ENCODE measurements at places on chromosomes 1 and 21.

DNA sequence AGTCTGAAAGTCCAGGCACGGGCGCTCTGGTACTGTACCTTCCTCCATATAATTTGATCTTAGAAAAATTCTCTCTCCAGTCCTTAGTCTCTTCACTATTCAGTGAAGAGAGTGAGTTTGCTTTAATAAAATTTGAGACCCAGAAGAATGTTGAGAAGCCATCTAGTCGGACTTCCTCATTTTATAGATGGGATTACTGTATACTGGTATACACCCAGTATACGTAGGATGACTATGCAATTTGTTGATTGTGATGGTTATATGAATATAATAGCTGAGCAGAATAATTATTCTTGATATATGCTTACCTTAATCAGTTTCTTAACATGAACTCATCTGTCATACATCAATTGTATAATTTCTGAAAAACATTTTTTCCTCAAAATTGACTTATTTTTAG is 328.0 kb upstream of the B3GALT2 start:
- DNase-seq: no peak

DNA sequence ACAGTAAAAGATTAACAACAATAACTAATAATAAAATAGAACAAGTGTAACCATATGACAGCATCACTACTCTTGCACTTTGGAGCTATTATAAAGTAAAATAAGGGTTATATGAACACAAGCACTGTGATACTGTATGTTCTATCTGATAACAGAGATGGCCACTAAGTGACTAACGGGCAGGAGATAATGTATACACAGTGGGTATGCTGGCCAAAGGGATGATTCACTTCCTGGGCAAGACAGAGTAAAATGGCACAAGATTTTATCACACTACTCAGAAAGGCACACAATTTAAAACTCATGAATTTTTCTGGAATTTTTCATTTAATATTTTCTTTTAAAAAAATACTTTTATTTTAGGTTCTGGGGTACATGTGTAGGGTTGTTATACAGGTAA is 12.3 kb downstream of the SLC9C2 start:
- DNase-seq: peak; percentile 3

DNA sequence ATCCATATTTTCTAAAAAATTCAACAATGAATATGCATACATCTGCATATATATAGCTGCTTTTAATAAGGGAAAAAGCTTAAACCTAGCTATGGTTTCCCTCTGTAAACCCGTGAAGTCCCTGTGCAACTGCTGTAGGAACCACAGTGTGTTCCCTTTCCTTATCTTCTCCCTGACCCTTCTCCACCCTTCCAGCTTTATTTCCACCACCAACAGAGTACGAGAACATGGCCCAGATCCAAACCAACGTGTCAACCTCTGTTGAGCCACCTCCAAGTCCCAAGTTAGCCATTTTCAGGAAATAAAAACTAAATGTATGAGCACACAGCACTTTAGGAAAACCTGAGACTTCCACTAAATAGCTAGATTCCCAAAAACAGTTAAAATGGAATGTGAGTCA is 20.3 kb downstream of the SUSD4 start:
- no peak for DNase-seq

- DNase-seq: no peak
Observed at GRCh38 chr1:197171531-197171930, 25.1 kb upstream of the ASPM start.

- DNase-seq: no peak
Observed at GRCh38 chr1:38657207-38657840, 202.2 kb downstream of the RRAGC start.

- no peak for DNase-seq
Observed at GRCh38 chr1:242827538-242827937, 303.0 kb upstream of the PLD5 start.

DNA sequence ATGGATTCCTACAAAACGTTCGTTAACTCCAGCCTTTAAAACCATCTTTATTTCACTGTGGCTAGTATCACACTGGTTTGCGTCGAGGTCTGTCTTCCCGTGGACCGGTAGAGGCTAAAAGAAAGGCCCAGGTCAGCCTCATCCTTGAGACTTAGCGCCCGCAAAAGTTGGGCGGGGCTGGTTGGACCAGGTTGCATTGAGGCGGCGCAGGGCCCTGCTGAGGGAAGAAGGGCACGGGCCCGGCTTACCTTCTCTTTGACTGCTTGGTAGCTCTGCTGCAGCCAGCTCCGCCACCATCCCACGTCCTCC is 455 bp downstream of the BSDC1 start:
- DNase-seq: peak; percentile 14

GRCh38 chr1:159864262-159864661 is 1.8 kb upstream of the VSIG8 start:
- no peak for DNase-seq

GRCh38 chr1:225840223-225840610 is 30.3 kb downstream of the EPHX1 start:
- no peak for DNase-seq

DNA sequence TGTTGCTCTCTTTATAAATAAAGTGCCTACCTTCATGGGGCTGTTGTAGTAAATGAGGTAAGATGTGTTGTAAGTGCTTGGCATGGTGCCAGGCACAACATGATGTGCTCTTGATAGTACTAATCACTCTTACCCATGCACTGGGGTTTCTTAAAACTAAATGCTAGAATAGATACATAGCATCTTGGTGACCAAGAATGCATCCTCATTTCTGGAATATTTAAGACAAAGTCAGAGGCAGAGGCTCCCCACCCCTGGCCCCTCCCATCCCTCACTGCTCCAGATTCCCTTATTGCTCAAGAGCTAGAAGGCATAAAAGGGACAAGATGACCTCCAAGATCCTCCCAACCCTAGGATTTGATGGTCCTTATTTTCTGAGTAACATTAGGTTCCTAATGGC is 61.3 kb downstream of the GLUL start:
- DNase-seq: peak; percentile 70

- DNase-seq: no peak
Observed at GRCh38 chr1:200217703-200218102, 190.2 kb downstream of the NR5A2 start.

DNA sequence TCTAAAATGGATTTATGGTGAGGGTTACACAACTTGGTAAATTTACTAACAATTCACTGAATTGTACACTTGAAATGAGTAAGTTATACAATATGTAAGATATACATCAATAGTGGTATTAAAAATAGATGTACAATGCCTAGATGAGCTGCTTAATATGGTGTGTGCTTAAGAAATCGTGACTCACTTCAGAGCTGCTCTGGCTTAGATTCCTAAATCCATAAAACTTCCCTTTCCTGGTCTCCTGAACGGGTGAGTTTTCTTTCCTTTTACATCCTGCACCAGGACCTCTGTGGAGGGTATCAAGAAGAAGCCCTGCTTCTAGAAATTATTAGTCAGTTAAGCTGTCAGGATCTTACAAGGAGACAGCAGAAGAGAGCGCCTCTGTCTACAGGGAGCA is 30.4 kb downstream of the H3-3A start:
- DNase-seq: peak; percentile 26

DNA sequence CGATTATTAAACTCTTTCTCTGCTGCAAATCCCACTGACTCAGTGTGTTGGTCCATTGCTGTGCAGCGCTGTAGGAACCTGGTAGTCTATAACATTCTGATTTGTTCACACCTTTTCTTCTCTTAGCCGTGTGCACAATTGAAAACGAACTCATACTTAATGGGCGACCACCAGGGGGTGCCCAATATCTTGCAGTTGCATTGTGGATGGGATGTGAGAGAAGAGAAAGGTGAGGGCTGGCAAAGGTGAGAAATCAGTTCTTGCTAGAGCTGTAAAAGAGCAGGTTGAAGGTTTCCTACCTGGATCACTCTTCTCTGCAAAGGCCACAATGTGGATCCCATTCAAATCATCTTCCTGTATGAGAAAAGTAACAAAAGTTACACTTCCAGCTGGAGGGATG is 51.0 kb downstream of the CASQ2 start:
- peak; percentile 10 for DNase-seq

GRCh38 chr1:108717774-108718316 is 5.1 kb downstream of the FNDC7 start:
- DNase-seq: no peak

DNA sequence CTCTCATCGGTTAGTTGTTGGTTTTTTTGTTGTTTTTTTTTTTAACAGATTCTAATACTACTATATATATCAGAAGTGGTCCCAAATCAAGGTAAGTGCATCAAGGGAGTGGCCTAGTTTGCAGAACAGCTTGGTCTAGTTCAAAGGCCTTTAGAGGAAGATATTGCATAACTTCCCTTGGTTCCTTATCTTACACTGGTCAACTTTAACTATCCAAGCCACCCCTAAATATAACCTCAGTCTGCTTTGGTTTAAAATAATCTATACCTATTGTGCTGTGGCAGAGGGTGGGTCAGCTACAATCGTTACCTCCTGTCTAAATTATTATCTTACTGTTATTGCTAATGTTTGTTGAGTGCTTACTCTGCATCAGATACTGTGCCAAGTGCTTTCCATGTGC is 6.9 kb downstream of the S100A12 start:
- no peak for DNase-seq

DNA sequence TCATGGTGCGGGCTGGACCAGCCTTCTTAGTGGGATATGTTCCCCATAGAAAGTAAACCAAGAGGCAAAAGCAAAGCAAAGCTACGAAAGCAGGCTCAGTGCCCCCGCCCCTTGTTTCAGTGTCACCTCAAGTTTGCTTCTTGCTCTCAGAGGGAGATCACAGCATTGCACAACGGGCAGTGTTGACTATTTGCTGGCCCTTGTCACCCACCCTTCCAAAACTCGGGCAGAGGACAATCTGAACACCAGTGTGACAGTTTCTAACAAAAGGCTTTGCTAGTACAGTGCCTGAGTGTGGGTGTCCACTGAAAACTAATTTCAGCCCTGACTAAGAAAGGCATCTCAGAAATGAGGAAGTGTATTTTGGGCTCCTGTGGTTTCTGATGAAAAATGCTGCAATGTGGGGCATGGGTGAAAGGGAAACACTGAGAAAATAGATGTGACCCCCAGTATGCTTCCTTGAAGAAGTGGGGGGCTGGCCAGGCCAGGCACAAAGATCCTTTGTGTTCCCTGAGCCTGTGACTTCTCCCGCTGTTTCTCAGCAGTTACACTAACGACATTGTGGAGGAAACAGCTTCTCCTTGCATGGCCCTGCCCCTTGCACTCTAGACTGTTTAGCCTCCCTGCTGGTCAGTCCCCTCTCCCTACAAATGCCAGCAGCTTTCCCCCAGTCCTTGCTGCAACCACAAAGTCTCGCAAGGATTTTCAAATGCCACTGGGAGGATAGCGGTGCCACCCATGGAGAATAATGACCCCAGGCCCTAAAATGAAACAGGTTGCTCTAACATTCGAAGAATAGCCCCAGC is 33.3 kb upstream of the KCNE1 start:
- DNase-seq: peak; percentile 60

DNA sequence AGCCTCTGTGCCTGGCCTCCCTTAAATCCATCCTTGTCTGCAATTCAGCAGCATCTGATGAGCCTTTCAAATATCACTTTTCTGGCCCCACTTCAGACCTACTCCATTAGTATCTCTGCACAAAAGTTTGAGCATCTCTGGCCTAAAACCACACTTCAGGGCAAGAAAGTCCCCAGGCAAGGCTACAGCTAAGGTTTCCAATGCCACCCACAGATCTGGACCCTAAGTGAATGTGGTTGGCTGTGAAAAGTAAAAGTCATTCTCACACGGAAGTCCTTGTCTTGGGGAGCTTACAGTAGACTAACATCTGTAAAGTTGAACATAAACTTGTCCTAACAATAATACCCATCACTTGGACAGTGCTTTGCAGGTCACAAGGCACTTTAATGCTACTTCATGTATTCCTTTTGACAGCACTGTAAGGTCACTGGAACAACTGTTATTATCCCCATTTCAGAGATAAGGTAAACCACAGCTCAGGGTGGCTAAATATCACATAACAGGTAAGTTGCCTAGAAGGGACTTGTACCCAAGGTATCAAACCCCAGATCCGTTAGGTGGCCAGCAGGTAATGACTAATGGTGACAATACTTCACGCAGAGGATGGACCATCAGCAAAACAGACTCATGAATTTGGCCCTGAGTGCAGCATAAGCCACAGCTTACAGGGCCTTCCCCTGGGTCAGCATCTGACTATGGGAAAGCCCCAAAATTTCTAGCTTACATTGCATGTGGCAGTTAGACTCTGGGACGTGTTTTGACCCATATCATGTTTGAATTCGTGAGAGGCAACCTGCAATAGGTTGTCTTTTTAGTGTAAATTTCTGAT is 356.0 kb downstream of the HHAT start:
- DNase-seq: no peak

GRCh38 chr21:38145104-38145503 is 111.7 kb upstream of the KCNJ15 start:
- no peak for DNase-seq

GRCh38 chr1:58283388-58284224 is 262.9 kb downstream of the OMA1 start:
- DNase-seq: peak; percentile 2

- DNase-seq: no peak
Observed at GRCh38 chr1:226082587-226082917, 20.0 kb downstream of the H3-3A start.

DNA sequence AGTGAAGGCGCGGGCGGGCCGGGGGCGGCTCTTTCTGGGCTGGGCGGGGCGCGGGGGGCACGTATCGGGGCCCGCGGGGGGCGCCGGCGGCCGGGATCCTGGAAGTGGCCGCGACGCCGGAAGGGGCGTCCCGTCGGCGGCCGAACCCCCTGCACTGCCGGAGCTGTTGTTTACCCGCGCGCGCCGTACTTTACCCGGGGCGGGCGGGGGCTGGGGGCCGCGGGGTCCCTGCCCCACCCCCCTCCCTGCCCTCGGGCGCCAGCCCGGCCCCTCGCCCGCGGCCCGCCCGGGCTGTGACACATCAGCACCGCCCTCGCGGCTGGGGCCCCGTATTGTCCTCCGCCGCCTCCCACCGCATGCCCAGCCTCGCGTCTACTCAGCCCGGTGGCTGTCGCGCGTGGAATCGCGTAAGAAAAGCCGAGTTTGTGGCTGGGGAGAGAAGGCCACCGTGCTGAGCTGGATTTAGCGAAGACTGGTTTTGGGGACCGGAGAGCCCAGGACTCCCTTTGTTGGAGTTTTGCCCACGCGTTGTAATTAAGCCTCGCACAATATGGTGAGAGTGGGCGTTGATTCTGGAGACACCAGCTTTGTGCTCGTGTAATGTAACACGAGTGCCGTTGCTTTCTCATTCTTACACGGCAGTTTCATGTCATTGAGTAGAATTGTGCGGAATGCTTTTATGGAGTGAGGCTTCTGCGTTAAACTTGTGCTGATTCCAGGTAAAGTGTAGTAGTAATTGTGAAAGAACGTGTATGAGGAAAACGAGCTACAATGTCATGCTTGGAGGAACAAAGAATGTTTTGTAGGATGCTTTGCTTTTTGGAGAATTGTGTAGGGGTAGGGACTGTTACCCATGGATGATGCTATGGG is 559 bp downstream of the BACH1 start:
- peak; percentile 62 for DNase-seq

GRCh38 chr1:235843461-235843961 is 23.2 kb downstream of the LYST start:
- no peak for DNase-seq

Measured in foreskin fibroblast (primary cell).